HL-60 (cell line): ENCODE measurements at places on chromosomes 6 and 20.

GRCh38 chr6:43953256-43953655 is 174.0 kb downstream of the MRPL14 start:
- DNase-seq, result no peak

DNA sequence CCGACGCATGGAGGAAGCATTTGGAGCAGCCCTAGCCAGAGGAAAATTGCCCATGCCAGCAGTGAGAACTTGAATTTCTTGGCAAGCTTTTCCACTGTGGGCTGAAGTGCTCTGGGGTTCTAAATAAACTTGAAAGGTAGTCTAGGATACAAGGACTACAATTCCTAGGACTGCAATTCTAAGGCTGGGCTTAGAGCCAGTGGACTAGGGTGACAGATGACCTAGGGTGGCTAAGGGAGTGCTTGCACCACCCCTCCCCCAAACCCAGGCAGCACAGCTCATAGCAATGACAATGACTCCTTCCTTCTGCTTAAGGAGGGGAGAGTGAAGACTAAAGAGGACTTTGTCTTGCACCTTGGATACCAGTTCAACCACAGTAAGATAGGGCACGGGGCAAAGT is 122.3 kb downstream of the THBS2 start:
- DNase-seq, result no peak

GRCh38 chr6:101722991-101723579 is 329.6 kb downstream of the GRIK2 start:
- DNase-seq, result no peak

DNA sequence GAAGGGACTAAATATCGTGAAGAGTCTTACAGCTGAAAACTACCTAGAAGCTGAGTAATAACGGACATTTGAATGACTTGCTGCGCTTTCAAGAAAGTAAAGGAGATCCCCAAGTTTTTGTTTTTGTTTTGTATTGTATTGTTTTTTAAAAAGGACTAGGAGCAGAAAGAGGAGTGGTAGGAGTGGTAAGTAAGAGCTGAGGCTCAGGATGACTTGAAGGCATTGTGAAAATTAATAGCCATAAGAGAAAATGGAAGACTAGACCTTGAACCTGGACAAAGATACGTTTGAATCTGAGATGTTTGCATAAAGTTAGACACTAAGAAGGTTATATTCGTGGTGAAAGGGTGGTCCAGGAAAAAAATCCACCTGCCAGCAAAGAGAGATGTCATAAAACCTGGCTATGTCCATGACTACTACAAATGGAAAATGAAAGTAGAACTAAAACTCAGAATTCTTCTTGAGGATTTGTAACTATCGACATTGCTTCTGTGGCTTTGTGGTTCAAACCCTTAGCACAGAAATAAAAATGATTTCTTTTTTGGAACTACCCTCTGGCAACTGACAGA is 824.8 kb upstream of the FLRT3 start:
- no peak for DNase-seq
